IPS-NIHi11 (cell line): ENCODE measurements at places on chromosomes 3 and 15.

DNA sequence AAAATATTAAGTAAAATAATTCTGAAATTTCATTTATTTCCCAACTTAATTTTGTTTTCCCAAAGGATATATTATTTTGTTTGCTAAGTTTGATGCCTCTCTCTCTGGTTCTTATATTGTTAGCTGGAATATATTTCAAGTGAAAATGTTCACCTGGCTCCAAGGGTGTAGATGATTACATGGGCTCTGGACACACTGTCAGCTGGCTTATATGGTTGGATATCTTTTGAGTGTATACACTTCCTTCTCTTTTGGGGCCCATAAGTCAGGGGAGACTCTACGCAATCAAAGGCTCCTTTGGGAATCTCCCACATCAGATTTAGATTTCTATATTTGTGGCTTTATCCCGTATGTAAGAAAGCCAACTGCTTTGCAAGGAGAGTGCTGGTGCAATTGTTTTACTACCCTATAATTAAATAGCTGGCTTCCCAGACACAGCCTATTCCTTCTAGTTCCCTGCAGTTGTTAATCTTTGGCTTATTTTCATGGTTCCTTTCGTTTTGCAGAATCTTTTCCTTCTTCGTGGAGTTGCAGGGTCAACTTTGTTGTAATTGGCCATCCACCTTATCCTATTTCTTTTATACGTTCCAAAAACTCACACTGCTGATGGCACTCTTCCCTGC is 225.7 kb downstream of the DPH6 start:
- no peak for DNase-seq

GRCh38 chr3:178436773-178437172 is 99.5 kb upstream of the KCNMB2 start:
- DNase-seq: peak; percentile 50

- DNase-seq: no peak
Observed at GRCh38 chr3:77467702-77468625, 428.1 kb downstream of the ROBO2 start.

GRCh38 chr15:70324001-70324974 is 226.6 kb upstream of the TLE3 start:
- no peak for DNase-seq

DNA sequence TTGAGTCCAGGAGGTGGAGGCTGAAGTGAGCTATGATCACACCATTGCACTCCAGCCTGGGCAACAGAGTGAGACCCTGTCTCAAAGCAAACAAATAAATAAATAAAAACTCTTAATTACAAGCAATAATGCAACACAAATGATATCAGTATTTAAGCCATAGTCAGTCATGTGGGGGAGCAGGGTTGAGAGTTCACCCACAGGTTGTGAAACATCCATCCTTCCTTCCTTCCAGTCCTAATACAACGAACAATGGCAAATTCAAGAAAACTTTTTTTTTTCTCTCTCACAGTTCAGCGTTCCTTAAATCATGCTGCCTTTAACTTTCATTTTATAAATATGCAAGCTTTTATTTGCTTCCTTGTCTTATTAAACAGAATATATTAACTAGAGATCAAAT is 24.1 kb downstream of the ZNF592 start:
- DNase-seq: no peak

- peak; percentile 73 for DNase-seq
Observed at GRCh38 chr15:33310481-33311311, at the start of gene RYR3. TSS of gene RYR3 (plus strand) at chr15:33310967. CDS start at chr15:33311046, 79 bp downstream.

GRCh38 chr3:161393803-161394202 is 22.5 kb upstream of the SPTSSB start:
- DNase-seq: no peak

GRCh38 chr15:96312641-96313335 is 17.7 kb upstream of the NR2F2 start:
- no peak for DNase-seq
